Right ventricle myocardium inferior (tissue), 1 donor: ENCODE measurements at places on chromosomes 6 and 20. TPM values are rescaled to one million over a fixed set of nuclear protein-coding genes. Genes with fewer than 3 reads are reported as not detected.

Gene TINAG
- not detected for total RNA-seq

Gene SPAG4
- 1.6 TPM for total RNA-seq

Gene SLC22A2
- not detected for total RNA-seq

Gene SUMO4
- total RNA-seq = not detected

Gene EFCAB8
- 0.43 TPM for total RNA-seq

Gene OPRM1
- not detected for total RNA-seq
